Activated CD8-positive, alpha-beta memory T cell treated with anti-CD3 and anti-CD28 coated beads for 1 hour (primary cell): ENCODE measurements at places on chromosomes 2 and 18.

GRCh38 chr2:232113821-232114220, 152.3 kb downstream of the DIS3L2 start:
- DNase-seq = no peak

DNA sequence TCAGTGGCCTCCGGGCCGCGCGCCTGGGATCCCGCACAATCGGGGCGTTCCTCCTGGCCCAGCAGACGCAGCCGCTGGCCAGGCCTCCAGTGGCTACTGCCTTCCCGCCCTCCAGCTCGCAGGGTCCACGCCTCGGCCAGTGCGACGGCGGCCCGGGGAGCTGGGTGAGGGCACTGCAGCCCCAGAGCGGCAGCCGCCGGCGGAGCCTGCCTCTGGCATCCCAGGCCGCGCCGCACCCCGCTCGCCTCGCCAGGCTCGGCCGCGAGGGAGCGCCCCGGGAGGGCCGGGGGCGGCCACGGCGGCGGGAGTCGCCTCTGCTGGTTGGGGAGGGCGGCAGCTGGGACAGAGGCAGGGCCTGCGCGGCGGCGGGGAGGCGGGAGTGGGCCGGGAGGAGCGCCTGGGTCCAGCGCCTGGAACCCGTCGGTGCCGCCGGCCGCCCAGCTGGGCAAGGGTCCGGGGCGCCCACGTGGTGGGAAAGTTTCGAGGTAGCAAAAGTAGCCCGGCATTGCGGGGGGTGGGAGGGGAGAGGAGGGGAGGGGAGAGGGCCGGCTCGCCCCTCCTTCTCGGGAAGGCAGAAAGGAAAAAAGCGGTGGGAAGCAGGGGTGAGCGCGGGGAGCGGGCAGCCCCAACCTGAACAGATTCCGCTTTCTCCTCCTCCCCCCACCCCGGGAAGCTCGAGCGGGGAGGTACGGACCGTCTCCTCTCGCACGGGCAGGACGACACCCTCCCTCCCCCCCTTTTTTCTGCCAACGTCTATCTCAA, 1.5 kb upstream of the INHBB start:
- no peak for DNase-seq

DNA sequence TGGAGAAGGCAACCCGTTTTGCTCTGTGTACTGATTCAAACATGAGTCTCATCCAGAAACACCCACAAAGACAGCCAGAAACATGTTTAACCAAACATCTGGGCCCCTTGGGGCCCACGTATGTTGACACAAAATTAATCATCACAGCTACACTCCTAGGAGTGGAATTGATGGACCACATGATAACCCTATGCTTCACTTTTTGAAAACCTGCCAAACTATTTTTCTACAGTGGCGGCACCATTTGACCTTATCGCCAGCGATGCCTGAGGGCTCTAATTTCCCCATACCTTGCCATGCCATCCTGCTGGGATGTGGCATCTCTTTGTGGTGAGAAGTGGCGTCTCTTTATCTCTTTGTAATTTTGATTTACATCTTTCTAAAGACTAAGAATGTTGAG, 38.5 kb downstream of the PSMG2 start:
- DNase-seq = no peak

GRCh38 chr2:56088411-56088810, 95.4 kb upstream of the CCDC85A start:
- no peak for DNase-seq

GRCh38 chr2:240637116-240637900, 12.0 kb downstream of the GPR35 start:
- no peak for DNase-seq

DNA sequence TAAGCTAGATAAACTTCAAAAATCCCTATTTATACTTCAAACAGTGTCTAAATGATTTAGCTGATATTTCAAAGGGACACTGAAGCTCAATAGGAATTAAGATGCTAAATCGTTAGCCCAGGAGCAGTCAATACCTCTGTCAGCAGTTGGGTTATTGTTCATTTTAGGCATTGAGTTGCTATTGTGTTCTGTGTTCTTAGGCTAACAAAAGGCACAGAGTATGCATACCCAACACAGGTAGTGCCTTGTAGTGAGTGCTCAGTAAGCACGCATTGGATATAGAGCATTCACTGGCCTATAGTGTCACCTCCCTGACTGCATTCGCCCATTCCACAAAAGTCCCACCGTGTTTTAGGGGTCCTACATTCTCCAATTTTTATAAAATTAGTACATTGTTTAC, 152.3 kb downstream of the PIK3C3 start:
- DNase-seq = no peak

DNA sequence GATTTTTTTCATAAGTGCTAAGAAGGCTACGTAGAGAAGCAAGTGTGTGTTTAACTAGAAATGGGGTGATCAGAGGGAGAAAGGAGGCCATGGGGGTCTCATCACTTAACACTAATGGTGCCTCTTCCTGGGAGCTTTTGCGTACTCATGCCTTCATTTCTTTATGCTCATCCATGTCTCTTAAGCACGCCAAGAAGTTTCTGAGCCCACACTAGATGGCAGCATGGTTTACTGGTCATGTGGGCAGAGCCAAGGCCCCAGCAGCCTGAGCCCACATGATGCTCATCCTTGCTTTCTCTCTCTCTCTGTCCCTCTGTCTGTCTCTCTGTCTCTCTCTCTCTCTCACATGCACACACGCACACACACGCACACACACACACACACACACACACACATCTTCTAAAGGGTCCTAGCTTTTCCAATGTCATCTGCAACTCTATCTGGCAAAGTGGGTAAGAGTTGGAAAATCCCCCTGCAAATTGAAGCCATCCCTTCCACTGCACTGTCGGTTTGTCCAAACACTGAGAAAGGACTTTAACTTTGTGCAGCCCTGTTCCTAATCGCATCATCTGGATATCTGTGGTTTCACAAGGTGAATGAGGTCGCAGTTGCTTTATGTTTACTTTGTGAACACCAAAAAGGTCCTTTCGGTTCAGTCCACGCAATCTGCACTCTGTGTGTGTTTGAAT, 137.1 kb upstream of the CCDC68 start:
- DNase-seq = no peak

GRCh38 chr2:61426267-61426897, 44.5 kb downstream of the USP34 start:
- DNase-seq = peak; percentile 34

DNA sequence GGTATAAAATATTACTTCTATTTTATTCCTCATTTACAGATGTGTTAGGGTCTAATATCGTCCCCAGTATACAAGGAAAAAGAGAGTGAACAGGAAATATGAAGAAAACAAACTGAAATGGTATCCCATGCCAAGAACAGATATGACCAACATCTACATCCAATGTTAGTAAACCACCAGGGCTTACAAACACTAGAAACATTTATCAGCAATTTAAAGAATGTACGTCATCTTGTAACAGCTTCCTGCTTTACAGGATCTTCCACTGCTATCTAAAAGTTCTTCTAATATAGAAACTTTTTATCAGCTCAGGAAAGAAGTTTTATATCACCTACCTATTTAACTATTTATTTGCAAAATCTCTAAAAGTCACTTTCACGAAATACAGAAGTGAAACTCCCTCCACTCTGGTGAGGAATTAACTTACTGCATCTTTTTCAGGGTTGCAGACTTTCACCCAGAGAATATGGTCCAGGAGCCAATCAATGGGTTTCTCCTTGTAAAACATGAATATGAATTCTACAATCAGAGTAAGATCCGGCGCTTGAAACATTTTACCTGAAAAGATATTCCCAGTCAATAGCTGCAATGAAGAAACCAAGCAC, 35.2 kb downstream of the UNC50 start:
- DNase-seq = no peak

- no peak for DNase-seq
Observed at GRCh38 chr2:84527137-84528129, 11.1 kb downstream of the DNAH6 start.

DNA sequence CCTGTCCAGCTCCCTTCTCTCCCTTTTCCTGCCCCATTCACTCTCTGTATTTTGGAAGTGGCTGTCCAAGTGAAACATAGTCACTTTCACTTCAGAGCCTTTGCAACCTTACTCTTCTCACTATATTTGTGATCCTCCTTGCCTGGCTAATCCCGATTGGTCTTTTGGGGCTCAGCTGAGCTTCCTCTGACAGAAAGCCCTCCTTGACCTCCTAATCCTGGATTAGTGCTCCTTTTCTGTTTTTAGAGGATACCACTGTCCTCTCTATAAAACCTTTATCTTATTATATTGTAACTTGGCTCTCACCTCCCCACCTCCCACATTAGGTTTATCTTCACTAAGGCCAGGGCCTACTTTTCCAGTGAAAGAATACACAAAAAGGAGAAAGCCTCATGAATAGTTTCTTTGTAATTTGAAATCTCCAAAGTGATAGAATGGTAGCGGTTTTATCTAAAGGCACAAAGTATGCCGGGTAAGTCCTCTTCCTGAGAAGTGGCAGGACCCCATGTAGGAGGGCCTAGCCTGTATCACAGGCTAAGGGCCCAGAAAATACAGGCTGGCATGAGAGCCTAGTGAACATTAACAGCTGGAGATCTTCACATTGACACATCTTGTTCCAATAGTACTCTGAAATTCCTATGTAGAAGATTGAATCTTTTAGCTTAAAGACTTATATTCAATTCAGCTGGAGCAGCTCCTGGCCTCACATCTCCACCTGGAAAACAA, 83.1 kb upstream of the GAREM1 start:
- DNase-seq = no peak

GRCh38 chr2:11639503-11639902, 30.5 kb downstream of the NTSR2 start:
- DNase-seq = no peak

DNA sequence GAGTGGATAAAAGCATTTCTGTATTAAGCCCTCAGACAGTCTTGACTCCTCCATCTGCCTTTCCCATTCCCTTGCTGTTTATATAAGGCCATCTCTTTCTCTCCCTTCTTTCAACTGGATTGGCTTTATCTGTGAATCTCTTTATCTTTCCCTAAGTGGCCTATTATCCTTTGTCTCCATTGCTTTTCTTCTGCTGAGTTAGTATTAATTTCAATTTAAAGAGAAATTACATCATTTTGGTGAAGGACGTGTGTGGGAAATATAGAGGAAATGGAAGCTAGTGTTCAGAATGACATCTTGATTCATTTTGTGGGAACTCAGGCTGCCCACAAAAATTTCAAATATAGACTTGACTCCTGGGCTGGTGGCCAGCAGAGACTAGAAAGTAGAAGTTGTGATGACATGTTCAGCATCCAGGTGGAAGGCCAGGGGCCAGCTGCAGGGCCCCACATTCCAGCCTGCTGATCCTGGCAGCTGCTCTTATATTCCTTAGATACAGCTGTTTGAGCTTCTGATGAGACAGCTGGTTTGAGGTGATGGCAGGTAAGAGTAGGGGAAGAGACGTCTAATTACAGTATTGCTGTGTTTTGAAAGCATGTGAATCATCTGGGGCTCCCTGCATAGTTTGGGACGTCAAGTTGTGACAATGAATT, 52.3 kb downstream of the DIS3L2 start:
- DNase-seq = no peak

DNA sequence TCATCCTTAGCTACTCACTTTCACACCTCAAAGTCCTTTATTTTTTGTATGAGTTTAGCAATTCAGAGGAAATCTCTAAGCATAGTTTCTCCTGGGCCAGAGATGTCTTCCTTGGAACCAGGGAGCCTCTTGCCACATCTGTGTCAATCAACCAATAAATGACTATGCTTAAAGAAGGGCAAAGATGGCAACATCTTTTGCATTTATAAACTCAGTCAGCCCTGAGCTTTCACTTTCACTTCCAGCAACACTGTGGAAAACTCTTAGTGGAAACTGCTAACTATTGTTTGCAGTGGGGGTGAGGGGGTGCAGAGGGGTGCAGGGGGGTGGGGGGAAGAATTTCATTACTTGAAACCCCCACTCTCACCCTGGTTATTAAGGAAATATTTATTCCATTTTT, 3.4 kb downstream of the ACVR1C start:
- DNase-seq = no peak

GRCh38 chr2:134073023-134073422, 180.8 kb upstream of the MGAT5 start:
- DNase-seq = no peak

GRCh38 chr2:160650196-160651118, 156.8 kb upstream of the RBMS1 start:
- no peak for DNase-seq

- no peak for DNase-seq
Observed at GRCh38 chr18:2199060-2199459, 372.2 kb downstream of the METTL4 start.

DNA sequence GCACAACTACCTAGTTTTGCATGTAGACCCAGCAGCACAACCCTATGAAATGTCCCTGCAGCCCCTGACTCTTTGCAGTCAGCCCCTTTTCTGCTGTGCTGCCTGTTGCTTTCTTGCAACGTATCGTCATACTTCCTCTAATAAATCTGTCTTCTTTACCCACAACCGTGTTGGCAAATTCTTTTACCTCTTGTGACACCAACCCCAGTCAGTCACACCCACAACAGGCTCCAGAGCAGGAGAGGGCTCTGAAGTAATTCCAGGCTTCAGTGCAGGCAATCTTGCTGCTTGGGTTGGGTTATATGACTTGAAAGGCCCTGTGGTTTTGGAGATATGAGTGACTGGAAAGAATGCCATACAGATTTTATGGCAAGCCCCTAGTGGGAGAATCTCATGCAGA, 79.1 kb upstream of the KCNH7 start:
- no peak for DNase-seq

- DNase-seq = no peak
Observed at GRCh38 chr2:68827666-68828065, 43.5 kb downstream of the BMP10 start.

GRCh38 chr18:77108821-77109647, 23.5 kb downstream of the MBP start:
- DNase-seq = no peak

GRCh38 chr2:96656540-96656939, 14.0 kb downstream of the FER1L5 start:
- no peak for DNase-seq

DNA sequence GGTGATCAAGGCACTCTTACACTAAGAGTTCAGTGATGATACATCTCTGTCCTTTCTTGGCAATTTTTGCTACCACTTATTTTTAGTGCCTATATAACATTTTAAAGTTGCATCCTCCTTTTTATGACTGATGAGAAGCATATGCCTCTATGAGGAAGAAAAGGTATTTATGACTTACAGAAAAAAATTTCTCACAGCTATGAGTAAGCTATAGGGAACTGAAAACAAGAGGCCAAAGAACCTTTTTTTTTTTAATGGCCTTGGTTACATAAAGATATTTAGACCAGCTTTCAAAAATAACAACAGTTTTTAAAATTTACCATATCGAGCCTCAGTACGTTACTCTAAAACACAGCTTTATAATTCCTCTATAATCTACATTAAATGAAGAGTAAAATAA, 21.3 kb downstream of the MBD5 start:
- DNase-seq = no peak

GRCh38 chr18:10291568-10291981, 162.9 kb upstream of the APCDD1 start:
- no peak for DNase-seq

DNA sequence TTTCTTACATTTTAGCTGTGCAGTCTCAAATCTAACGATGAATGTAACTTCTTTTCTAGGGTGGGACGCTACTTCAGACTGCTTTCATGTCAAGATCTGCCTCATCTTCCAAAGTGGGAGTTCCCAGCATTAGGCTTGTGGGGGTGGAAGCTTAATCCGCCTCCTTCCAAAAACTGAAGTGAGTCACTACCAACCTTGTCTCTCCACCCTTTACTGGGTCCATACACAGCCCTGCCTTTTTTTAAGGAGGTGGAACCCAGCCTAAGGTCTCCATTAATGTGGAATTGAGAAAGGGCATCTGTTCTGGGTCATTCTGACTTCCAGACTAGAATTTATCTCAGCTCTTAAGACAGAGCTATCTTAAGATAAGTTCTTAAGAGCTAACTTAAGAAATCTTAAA, 42.0 kb upstream of the NFE2L2 start:
- no peak for DNase-seq

- no peak for DNase-seq
Observed at GRCh38 chr2:178689808-178690207, 117.4 kb downstream of the TTN start.
